NCI-H1417 treated with DMSO at 0.1 percent for 48 hours (cell line): ENCODE measurements at places on chromosomes 2 and 18.

DNA sequence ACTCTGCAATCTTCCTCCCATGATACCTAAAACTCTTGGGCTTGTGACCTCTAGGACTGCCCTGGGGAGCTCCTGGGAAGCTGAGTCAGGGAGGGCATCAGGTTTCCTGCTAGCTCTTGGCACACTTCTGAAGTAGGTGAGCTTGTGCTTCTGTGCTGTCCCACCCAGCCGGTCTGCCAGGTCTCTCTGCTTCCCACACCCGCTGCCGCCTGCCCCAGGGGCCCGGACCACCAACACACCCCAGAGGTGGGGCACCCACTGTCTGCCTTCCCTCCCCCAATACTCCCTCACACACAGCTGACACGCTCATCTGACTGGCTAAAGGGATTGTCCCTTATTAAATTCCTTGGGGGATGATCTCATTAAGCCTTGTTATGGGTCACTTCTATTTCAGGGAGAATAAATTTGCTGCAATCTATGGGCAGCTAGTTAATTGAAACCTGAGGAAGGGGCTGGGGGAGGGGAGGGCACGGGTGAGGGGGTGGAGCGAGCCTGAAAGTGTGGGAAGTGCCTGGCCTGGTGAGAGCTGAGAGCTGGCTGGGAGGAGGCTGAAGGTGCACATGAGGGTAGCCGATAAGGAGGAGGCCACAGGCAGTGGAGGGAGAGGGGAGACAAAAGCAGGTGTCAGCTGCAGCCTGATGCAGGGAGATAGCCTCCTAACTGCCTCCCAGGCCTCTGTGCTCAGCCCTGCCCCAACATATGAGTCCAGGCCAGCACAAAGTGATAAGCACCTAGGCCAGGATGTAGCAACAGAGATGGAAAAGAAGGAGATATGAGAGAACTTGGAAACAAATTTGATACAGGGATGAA, 48.8 kb downstream of the HAUS1 start:
- no peak for DNase-seq

- no peak for DNase-seq
Measured at GRCh38 chr2:26843041-26843440, 4.9 kb upstream of the DPYSL5 start.

GRCh38 chr2:177467646-177468045, 75.1 kb downstream of the AGPS start:
- no peak for DNase-seq

DNA sequence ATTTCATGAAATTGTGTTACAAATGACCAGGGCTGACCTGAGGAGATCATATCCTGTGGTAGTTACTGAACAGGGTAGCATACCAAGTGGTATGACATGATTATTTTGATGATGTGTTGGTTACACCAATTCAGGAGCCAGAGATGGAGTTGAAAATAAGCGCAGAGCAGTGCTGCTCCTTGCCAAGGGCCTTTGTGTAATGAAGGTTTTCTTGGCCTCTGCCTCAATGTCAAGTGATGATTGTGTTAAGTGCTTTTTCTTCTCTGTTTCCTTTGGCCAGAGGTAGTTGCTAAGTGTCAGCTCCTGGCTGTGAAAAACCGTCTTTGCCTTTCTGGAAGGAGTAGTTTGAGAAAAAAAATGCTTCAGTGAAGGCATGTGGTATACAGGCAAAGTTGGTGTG, 131.2 kb downstream of the CERS6 start:
- DNase-seq: no peak

GRCh38 chr2:21633911-21634310, 510.1 kb downstream of the TDRD15 start:
- no peak for DNase-seq

DNA sequence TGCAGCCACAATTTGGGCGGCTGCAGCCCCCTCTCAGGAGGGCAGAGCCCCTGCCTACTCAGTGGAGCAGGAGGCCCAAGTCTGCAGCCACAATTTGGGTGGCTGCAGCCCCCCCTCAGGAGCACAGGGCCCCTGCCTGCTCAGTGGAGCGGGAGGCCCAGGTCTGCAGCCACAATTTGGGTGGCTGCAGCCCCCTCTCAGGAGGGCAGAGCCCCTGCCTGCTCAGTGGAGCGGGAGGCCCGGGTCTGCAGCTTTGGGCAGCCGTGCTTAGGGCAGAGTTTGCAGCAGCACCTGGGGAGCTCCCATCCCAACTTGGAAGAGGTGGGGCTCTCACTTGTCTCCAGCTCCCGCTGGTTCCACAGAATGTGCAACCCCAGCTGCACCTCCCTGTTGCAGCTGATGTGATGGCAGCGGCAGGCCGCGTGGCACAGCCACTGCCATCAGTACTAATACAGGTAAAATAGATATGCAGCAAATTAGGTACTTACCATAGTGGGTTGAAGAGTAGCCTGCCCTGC, 99.4 kb downstream of the TWIST2 start:
- no peak for DNase-seq
